ENCODE measurements at places on chromosomes 1 and 21. TPM values are rescaled to one million over a fixed set of nuclear protein-coding genes. Genes with fewer than 3 reads are reported as not detected.

HUNK gene
- under 0.01 TPM for total RNA-seq

FABP3 gene
- total RNA-seq = not detected

GPR25 gene
- total RNA-seq = not detected

ZYG11B gene
- 43.6 TPM for total RNA-seq

HSD17B7 gene
- total RNA-seq = 18.0 TPM

OR14I1 gene
- total RNA-seq = not detected

TEKT2 gene
- not detected for total RNA-seq

SORT1 gene
- 12.9 TPM for total RNA-seq

SPRR2G gene
- total RNA-seq = not detected

CLDN17 gene
- total RNA-seq = not detected

HPDL gene
- total RNA-seq = 9.7 TPM

VHLL gene
- total RNA-seq = not detected

DYNLT5 gene
- total RNA-seq = 0.27 TPM

IL12RB2 gene
- total RNA-seq = not detected

C1orf105 gene
- total RNA-seq = not detected

GMEB1 gene
- 12.2 TPM for total RNA-seq

HAO2 gene
- total RNA-seq = not detected

COL11A1 gene
- not detected for total RNA-seq

WNT9A gene
- total RNA-seq = 1.1 TPM

ZNF593OS gene
- total RNA-seq = not detected

SAMD13 gene
- 2.8 TPM for total RNA-seq
